H4 (cell line): ENCODE measurements at places on chromosomes 4 and X.

- no peak for DNase-seq
Observed at GRCh38 chr4:32601848-32602247, 1881.7 kb downstream of the PCDH7 start.

DNA sequence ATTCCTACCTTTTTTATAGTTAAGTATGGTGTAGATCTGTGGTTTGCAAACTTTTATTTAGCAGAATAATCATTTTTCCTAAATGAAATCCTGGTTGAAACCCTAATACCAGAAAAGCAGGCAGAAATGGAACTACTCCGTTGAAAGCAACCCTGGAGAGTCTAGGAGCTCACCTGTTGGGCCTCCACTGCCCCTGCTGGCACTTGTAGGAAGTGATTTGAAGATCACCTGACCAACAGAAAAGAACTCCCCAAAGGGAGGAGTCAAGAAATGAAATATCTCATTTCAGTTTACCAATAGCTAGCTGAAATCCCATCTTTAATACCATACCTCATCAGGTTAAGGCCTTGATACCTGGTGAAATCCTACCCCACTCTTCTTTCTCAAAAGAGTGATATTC, 277.1 kb downstream of the KLHL13 start:
- DNase-seq: no peak

DNA sequence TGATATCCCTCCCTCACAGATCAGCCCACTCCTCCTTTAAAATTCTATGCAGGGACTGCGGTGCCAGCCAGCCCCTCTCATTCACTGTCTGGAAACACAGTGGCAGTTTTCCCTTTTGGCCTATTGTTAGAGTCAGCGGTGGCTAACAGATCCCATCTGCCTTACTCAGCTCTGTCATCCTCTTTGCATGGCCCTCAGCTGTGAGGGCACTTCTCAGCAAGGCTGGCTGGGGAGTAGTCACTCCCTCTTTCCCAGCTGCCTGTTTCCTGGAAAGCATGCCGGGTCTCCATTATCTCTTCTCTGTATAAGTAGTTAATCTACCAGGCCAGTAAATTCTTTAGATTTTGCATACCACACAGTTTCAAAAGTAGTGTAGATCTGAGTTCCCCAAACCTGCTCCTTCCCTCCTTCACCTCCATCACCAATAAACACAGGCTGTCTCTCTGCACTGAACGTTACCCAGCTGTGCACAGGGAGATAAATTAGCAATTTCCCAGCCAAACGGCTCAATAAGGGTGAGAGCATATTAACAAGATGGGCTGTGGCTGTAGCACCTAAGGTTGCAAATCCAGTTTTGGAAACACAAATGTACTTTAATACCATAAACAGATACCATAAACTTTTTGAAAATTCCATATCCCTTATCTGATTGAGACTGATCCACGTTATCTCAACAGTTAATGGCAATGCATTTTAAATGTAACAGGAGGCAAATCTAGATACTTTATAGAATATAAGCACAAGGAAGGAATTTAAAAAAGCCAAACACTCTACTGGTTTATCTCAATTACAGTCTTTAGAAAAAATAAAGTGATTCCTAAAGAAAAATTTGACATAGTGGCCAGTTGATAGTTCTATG, 229.3 kb downstream of the ANKRD50 start:
- DNase-seq: no peak

DNA sequence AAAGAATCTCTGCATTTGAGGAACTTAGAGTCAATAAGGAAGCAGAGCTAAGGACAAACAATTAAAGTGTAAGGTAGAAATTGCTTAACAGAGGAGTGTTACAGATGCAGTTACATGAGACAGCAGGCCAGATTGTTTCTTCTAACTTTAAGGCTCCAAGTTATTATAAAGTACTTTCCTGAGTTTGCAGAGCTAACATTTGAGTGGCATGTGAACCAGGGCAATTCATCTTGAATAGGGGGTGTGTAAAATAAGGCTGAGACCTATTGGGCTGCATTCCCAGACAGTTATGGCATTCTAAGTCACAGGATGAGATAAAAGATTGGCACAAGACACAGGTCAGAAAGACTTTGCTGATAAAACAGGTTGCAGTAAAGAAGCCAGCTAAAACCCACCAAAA, 7.6 kb upstream of the LNX1 start:
- no peak for DNase-seq

DNA sequence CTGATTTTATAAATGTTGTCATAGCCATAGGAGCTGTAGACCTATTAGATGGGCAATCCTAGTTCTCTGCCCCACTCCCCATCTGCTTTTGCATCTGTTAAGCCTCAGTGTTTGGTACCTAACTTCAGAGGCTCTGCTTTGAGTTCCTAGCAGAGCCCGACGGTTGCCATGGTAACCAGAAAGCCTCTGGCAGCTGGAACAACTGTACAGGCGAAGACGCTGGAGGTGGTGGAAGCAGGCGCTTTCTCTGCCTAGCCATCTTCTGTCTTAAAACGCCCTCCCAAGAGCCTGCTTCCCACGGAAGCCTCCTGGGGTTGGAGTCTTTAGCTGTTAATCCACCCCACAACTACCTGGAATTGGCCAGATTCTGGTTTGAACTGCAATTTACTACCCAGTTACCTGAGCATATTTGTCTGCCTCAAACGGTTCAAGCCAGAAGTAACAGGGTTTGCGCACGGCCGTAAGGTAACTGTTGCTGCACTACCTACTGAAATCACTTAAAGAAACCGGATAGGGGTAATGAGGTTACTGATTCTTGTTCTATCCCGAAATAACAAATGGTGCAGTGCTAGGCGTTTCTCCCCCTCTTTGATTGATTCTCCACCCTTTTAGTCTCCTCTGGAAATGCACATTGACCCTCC, 1.0 kb upstream of the GABRG1 start:
- peak; percentile 3 for DNase-seq

- no peak for DNase-seq
Observed at GRCh38 chr4:86561256-86561655, 32.9 kb upstream of the PTPN13 start.

DNA sequence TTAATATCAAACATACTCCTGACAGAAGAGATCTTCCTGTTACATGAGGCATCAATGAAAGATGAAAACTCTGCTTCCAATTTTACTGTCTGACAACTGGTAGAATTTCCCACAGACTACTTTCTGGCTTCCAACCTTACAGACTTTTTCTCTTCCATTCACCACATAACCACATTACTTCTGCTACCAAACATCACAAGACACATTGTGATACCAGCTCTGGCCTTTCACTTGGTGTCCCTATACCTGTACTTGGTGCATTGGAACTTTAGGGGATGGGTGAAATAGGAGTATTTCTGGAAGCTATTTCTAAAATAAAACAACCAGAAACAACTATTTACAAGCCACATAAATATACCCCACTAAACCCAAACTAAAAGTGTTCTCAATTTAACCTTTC, 20.5 kb downstream of the AMTN start:
- no peak for DNase-seq

- DNase-seq: peak; percentile 44
Observed at GRCh38 chr4:108644237-108644636, 6.2 kb upstream of the OSTC start.

DNA sequence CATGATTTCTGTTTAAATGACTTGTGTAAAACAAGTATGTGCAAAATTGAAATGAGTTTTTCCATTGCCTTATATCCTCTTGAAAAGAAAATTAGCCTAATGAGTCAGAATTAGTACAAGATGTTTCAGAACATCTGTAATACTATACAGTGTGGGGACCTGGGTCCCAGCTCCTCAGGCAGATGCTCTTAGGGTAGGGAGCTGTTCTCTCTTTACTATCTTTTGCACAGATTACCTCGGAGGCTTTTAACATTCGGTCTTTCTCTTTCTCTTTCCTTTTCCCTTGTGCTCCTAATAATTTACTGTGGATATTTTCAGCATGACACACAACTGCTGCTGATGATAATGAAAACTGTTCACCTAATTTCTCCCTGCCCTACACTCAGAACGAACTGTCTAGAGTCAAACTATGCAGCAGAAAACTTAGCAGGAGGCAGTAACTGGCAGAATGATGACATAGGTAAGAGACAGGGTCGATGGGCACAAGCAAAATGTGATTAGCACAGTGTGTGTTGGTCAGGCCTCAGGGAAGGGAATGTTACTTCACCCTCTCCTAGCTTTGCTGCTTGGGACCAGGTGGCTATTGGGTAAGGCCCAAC, 455.3 kb downstream of the PDHA2 start:
- no peak for DNase-seq

- DNase-seq: peak; percentile 23
Observed at GRCh38 chr4:136277741-136278140, 1254.6 kb downstream of the PCDH18 start.

DNA sequence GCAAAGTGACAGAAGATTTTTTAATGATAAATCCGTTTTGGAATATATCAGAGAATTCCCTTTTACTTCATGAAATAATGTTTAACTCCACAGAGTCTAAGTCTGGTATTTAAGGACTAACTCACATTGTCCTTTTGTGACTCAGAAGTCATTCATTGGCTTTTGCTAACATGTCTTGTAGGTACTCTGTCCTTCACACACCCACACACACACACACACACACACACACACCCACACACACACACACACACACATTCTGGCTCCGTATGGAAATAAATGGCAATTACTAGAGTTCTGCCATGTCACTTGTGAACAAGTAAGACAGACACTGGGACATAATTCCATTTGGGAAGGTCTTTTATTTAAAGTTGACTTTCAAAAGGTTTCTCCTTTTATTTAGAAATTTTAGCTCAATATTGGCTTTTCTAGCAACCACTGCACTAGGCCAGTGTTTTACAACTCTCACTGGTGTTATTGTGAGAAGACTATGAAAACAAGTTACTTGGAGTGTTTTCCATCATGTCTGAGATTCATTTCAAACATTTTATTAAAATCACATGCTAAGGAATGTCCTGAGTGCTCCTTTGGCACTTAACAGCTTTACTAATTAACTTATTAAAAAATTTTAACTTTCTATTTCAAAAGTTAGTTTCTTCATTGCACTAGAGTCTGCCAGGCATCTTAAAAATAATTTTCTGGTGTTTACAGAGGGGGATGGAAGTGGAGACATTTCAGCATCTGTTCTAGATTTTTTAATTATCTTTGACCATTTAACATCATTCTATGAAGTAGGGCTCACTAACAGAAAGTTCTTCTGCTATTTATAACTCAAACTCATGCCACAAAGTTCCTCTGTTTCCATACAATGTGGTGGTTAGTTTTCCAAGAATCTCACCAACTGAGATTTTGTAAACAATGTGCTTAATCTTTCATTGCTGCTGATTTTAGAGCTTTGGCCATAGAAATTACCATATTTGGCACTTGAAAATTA, 240.3 kb upstream of the GPC4 start:
- no peak for DNase-seq

- DNase-seq: no peak
Observed at GRCh38 chr4:31851946-31852345, 1131.8 kb downstream of the PCDH7 start.

DNA sequence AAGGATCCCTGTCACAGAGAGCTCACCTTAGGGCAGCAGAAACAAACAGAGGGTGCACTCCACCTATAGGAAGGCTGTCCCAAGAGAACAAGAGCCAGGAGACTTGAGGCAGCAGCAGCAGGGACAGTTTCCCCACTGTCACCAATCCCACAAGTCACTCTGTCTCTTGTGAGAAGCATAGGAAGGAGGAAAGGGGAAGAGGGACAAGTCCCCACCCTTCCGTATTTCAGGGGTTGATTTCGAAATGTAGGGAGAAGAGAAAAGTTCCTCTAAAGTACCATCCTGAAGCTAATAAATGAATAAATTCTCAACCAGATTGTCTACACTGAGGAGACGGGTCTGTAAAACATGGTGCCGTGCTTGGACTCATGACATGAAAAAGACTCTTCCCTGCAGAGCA, 9.5 kb upstream of the TLR8 start:
- no peak for DNase-seq

- DNase-seq: peak; percentile 25
Observed at GRCh38 chrX:41621222-41621723, 67.5 kb upstream of the GPR34 start.

DNA sequence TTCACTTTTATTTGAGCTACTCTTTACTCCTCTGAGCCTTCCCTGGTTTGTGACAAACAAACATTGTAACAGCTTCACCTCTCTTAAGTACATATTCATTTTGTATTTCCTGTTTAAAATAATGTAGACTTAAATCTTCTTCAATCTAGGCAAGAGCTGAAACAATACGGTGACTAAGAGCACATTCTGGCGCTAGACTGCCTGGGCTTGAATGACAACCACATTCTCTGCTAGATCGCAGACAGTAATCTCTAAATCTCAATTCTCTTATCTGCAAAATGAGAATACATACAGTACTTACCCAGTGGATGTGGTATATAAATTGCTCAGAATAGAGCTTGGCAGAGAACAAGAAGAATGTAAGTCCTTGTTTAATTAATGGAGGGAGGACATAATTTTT, 144.8 kb downstream of the ARAP2 start:
- no peak for DNase-seq

DNA sequence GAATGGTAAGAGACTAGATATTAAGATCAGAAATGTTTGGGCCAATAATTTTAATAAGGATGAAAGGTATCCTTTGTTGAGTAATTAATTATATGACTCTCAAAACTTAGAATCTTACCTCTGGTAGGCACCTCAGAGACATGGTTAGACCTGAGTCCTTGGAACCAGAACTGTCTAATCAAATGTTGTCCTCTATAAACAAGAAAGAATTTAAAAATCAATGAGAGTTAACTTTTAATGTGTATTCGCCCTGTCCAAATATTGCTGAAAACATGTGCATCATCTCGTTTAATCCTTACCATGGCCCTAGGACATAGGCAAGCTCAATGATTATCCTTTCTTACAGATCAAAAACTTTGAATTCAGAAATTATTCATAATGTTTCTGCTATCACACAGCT, 24.0 kb upstream of the NUDT11 start:
- no peak for DNase-seq

GRCh38 chr4:101200561-101200960, 146.8 kb downstream of the PPP3CA start:
- peak; percentile 69 for DNase-seq

DNA sequence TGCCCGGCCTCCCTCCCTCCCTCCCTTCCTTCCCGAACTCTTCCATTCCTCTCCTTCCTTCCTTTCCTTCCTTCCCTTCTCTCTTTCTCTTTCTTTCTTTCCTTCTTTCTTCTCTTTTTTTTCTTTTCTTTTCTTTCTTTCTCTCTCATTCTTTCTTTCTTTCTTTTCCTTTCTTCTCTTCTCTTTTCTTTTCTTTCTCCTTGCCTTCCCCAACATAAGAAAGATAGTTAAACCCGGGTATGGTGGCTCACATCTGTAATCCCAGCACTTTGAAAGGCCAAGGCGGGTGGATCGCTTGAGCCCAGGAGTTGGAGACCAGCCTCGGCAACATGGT, 25.4 kb downstream of the NSD2 start:
- DNase-seq: no peak

- no peak for DNase-seq
Observed at GRCh38 chrX:12966151-12966550, 8.8 kb upstream of the TMSB4X start.

DNA sequence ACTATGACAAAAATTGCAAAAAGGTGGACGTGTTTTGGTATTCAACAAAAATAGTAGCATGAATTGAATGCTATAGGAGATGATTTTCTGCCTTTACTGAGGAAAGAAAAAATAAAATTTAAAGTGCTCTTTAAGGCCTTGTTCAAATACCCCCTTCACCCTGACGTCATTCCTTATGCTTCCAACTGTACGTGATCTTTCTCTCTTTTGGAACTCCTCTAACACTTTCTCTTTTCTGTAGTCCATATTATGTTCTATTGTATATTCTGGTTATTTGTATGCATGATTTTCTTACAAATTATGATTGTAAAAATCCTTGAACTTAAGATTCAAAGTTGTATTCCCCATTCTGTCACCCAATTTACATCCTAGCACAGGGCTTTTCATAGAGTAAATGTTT, 100.5 kb downstream of the POU4F2 start:
- no peak for DNase-seq
